Bladder microvascular endothelial cell (primary cell): ENCODE measurements at places on chromosomes 11 and 22. TPM values are rescaled to one million over a fixed set of nuclear protein-coding genes. Genes with fewer than 3 reads are reported as not detected.

Gene SOX6
- 0.19 and 0.32 TPM in 2 replicates for total RNA-seq

Gene CDC42EP1
- total RNA-seq, result 13.3 and 18.5 TPM in 2 replicates

Gene TRIM6
- total RNA-seq, result 1.3 and 2.1 TPM in 2 replicates

Gene CASP5
- total RNA-seq, result not detected in 2 replicates

Gene DNAJB7
- total RNA-seq, result not detected in 2 replicates

Gene GAS2
- total RNA-seq, result 0.97 and 1.8 TPM in 2 replicates

Gene FGF3
- not detected in 2 replicates for total RNA-seq

Gene SLC29A2
- total RNA-seq, result 0.16 and 1.3 TPM in 2 replicates

Gene PNPLA3
- total RNA-seq, result 0.49 and 1.7 TPM in 2 replicates

Gene TRPC6
- 0.65 and 106 TPM in 2 replicates for total RNA-seq

Gene ACRV1
- not detected in 2 replicates for total RNA-seq

Gene EXPH5
- 0.06 and 0.16 TPM in 2 replicates for total RNA-seq

Gene ABCC8
- total RNA-seq, result not detected in 2 replicates

Gene NPTXR
- 0.16 and 0.69 TPM in 2 replicates for total RNA-seq

Gene MUC15
- total RNA-seq, result not detected in 2 replicates

Gene MMP12
- total RNA-seq, result not detected in 2 replicates

Gene APLNR
- 6.7 and 11.5 TPM in 2 replicates for total RNA-seq

Gene OR51B6
- total RNA-seq, result not detected in 2 replicates

Gene RTN4RL2
- total RNA-seq, result 0.19 TPM in 1 of 2 replicates, not detected in the other

Gene MMP8
- not detected in 2 replicates for total RNA-seq

Gene SMIM35
- not detected in 2 replicates for total RNA-seq

Gene TEX12
- not detected in 2 replicates for total RNA-seq

Gene CADM1
- 0.81 and 6.3 TPM in 2 replicates for total RNA-seq

Gene LRRC10B
- total RNA-seq, result not detected in 2 replicates

Gene SCUBE2
- 4.4 and 5.2 TPM in 2 replicates for total RNA-seq

Gene UPB1
- total RNA-seq, result under 0.01 TPM in 1 of 2 replicates, not detected in the other

Gene SLC17A6
- not detected in 2 replicates for total RNA-seq

Gene TMPRSS4
- total RNA-seq, result not detected in 2 replicates

Gene PANX2
- total RNA-seq, result 0.16 and 1.0 TPM in 2 replicates

Gene C11orf21
- total RNA-seq, result not detected in 2 replicates

Gene P2RY2
- total RNA-seq, result 0.97 and 4.8 TPM in 2 replicates

Gene IL18
- total RNA-seq, result 0.13 and 0.16 TPM in 2 replicates

Gene CDKN1C
- total RNA-seq, result 16.0 and 62.6 TPM in 2 replicates

Gene TESMIN
- 1.5 and 2.3 TPM in 2 replicates for total RNA-seq

Gene TBX10
- not detected in 2 replicates for total RNA-seq

Gene OR4D5
- total RNA-seq, result not detected in 2 replicates

Gene MCAT
- 7.1 and 9.0 TPM in 2 replicates for total RNA-seq

Gene WNT11
- total RNA-seq, result 0.31 TPM in 1 of 2 replicates, not detected in the other

Gene SYCE3
- total RNA-seq, result not detected in 2 replicates

Gene KRTAP5-8
- total RNA-seq, result not detected in 2 replicates

Gene RDX
- 140 and 143 TPM in 2 replicates for total RNA-seq

Gene OR2AG1
- under 0.01 TPM in 1 of 2 replicates, not detected in the other for total RNA-seq

Gene SYT12
- 0.50 TPM in 1 of 2 replicates, not detected in the other for total RNA-seq

Gene OR6A2
- 0.16 and 0.38 TPM in 2 replicates for total RNA-seq

Gene B4GALNT4
- 0.16 and 2.3 TPM in 2 replicates for total RNA-seq

Gene CLMP
- total RNA-seq, result 0.06 and 0.32 TPM in 2 replicates

Gene NDUFS8
- total RNA-seq, result 92.6 and 97.9 TPM in 2 replicates

Gene LRP4
- 0.16 and 0.88 TPM in 2 replicates for total RNA-seq

Gene MRGPRX4
- 0.57 TPM in 1 of 2 replicates, not detected in the other for total RNA-seq

Gene LRRN4CL
- total RNA-seq, result under 0.01 and 0.31 TPM in 2 replicates
